ENCODE measurements at places on chromosomes 5 and 9.

- no peak for DNase-seq
Measured at GRCh38 chr9:31023847-31024246, 1360.6 kb upstream of the ACO1 start.

- DNase-seq, result peak; percentile 34
Measured at GRCh38 chr9:114155995-114156656, 789 bp downstream of the COL27A1 start.

DNA sequence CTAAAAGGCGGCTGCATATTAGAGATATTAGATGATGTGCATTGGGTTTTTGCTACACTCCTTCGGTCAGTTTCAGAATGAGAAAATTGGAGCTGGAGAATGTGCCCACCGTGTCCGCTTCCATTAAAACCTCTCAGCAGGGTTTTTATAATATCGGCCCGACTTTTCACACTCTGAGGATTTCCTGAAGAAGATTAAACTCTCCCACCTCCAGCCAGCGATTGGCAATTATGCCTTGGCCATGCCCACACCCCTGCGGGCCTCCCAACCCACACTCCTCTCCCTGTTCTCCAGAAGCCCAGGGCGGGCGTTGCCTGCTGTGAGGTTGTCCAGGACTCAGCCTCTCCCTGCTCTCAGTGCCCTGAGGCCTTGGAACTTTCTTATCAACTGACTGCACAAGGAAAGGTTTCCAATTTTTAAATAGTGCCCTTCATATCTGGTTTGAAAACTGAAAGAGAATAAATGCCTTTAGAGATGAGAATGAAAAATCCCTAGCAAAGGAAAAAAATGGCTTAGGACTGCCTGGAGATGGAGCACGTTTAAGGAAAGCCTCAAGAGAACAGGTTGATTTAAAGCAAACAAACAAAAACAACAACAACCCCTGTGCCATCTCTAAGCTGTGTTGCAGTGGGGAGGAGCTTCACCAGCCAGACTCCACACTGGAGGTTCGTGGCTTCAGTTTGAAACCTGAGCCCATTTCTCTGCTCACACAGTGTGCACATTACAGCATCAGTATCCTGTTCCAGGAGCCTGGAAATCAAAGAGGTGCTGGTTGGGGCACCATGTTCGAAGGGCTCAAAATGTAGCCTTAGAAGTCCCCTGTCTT, 292.9 kb downstream of the NSG2 start:
- DNase-seq, result no peak

- DNase-seq, result no peak
Measured at GRCh38 chr9:3576328-3576727, 50.5 kb upstream of the RFX3 start.

DNA sequence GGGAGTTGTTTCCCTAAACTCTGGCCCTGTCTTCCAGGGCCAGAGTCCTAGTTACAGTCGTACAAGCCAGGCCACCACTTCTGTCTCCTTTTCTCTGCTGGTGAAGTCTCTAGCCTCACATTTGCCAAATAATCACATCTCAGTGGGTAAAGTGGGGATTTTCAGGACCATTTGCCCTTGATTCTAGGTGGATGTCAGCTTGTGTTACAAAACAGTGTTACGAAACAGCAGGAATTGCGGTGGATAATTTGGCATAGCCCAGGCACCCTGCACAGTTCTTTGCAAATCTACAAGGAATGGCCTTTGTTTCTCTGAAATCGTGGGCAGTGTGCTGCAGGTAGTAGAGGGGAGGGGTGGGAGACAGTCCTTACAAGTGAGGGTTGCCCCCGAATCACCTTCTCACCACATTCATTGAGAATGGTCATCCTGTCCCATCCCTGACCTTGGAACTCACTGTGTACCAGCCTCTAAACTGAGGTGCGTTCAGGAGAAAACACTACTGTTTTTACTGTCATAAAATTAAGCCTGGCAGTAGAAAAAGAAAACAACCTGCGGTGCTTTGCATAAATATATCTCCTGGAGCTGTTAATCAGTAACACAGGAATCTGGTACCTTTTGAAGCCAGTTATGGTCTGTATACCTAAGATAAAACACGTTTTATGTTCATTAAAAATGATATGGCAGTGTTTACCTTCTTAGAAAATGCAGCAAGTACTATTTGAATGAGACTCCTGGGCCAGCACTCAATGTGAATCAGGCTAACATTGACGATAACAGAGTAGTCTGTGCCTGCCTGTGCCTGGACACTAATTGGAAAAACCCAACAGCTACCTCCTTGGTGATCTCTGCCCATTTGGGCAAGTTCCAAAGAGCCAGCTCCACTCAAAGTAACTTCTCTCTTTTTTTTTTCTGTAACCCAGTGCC, 44.3 kb downstream of the CYSTM1 start:
- peak; percentile 55 for DNase-seq

GRCh38 chr5:150402229-150402773, 10.4 kb downstream of the CD74 start:
- DNase-seq, result no peak

GRCh38 chr5:177133853-177134696, 502 bp downstream of the NSD1 start:
- DNase-seq, result peak; percentile 61

GRCh38 chr5:72284559-72285423, 35.2 kb downstream of the MRPS27 start:
- DNase-seq, result no peak

- DNase-seq, result no peak
Measured at GRCh38 chr9:121239071-121239470, 28.9 kb upstream of the GSN start.
